ENCODE measurements at places on chromosomes 16 and 17.

DNA sequence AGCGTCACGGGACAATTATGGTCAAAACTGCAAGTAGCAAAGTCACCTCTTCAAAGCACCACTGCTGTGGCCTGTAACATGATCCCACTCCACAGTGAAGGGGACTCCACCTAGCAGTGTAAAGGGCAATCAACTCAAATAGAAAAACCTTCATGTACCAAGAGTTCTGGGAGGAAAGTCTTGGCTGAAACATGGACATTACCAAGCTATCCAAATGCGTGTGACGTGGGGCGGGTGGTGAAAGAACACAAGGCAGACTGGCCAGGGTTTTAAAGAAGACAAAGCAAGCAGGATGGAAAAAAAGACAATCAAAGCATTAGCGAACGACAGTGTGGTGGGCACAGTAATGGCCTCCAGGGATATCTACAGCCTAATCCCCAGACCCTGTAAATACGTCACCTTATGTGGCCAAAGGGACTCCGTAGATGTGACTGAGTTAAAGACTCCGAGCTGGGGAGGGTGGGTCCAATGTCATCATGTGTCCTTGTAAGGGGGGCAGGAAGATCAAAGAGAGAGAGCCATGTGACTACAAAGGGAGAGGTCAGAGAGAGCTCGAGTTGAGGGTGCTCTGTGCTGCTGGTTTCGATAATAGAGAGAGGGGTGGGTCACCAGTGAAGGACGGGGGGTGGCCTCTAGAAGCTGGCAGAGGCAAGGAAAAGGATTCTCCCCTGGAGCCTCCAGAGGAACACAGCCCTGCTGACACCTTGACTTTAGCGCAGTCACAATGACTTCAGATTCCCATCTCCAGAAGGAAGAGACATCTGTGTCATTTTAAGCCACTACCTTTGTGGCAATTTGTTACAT is 6.0 kb downstream of the HSDL1 start:
- no peak for DNase-seq

GRCh38 chr16:17397499-17397891 is 73.3 kb downstream of the XYLT1 start:
- no peak for DNase-seq

- no peak for DNase-seq
Observed at GRCh38 chr16:31876951-31877828, 3.6 kb downstream of the ZNF267 start.

GRCh38 chr16:74769586-74770190 is 4.9 kb downstream of the FA2H start:
- DNase-seq: no peak

GRCh38 chr16:66382966-66383299 is 16.4 kb downstream of the CDH5 start:
- no peak for DNase-seq

Data from stimulated activated CD8-positive, alpha-beta memory T cell treated with anti-CD3 and anti-CD28 coated beads, Interleukin-15, amount 100 ng/mL, for 1 hour (primary cell).